NCI-H146 (cell line): ENCODE measurements at places on chromosomes 4 and X.
A peak's percentile ranks its signal among the peaks of the same experiment; 100 is the strongest.

GRCh38 chrX:27751976-27752375 lies 55.8 kb upstream of the MAGEB10 start:
- DNase-seq, result no peak

DNA sequence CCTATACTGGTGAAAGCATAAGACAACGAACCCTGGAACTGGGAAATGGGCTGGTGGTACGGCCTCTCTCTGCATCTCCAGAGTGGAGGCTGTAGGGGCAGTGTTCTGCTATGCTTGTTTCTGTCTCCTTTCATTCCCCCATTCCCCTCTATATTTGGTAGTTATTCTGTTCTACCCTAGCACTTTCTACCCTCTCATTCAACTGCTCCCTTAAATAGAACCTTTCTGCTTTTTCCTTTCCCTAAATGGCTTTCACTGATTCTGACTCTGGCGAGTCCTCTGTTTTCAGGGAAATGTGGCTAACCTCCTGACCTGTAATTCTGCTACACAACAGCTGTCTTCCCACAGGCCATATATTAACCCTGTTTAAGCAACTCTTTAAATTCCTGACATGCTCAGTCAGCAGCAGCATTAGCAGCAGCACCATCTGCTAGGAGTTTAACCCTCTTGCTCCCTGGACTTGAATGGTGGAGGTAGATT lies 94.2 kb downstream of the CXCL13 start:
- DNase-seq, result peak; percentile 25

DNA sequence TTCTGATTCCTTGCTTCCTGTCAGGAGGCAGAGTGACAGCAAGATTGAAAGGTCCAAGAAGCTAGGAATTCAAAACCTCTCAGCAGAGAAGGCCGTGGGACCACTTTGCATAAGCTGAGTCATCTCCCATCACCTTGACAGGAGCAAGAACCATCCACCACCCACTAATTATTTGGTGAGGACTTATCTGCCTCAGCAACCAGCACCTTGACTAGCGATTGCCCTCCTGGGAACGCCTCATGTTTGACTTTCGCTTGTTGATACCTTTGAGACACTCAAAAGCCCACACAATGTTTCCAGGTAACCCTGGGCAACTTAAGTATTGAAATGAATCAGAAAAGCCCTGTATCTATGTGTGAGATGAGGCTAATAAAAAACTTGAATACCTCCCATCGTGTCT lies 233.5 kb upstream of the GYPA start:
- DNase-seq, result no peak

- no peak for DNase-seq
Observed at GRCh38 chr4:121041307-121042090, 30.8 kb downstream of the NDNF start.

DNA sequence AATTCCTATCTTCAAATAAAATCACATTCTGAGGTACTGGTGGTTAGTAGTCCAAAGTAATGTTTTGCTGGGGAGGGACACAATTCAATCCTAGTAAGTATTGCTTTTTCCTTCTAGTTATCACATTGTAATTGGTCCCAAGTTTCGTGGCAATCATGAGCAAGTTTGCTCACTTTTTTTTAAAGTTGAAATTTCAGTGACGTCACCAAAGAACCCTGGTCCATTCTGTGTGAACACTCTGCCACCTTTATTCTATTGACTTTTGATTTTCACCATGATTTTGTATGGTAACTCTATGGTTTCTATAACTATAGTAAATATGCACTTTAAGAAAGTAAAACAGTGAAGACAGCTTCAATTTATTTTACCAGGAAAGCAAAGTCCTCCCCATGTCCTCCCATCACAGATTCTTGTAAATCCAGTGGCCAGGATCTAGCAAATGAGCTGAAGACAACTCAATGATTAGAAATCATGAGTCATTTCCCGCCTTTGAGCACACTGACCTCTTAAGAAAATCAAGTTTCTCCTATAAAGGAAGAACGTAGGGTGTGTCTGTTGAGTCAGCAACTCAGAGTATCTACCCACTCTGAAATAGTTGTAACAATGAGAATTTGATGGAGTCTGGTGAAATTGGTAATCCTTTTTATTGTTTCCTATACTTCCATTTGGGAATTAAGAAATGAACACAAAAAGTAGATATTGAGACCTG lies 1306.6 kb upstream of the PABPC4L start:
- no peak for DNase-seq

GRCh38 chrX:1336948-1337779 lies 579 bp downstream of the IL3RA start:
- no peak for DNase-seq

DNA sequence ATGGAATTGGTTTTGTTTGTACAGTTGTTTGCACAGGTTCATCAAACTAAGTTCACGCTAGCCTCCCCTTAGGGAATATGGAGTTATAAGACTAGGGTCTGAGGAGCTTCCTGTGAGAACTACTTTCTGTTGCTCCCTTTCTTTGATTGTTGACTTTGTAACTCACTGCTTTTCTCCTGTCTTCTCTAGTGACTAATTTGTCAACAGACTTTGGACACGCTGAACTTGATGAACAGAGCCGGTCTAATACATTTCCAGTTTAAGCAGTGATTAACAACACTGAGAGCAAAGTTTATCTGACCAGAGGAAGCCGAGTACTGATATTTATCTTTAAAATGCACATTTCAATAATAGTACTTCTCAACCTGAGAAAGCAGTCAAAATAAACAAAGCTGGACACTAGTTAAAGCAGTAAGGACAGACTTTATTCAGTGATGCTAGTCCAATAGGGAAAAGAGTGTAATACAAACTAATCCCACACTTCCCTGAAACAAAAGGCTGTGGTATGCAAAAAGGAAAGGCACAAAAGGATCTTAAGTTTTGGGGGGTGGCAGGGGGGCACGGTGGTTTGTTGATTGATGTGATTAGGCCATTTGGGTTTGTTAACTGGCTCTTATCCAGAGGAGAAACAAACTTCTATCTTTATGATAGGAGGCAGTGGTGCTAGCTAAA lies 2.7 kb upstream of the NUDT9 start:
- DNase-seq, result peak; percentile 44

GRCh38 chr4:146382194-146382593 lies 139.5 kb downstream of the SLC10A7 start:
- peak; percentile 10 for DNase-seq

DNA sequence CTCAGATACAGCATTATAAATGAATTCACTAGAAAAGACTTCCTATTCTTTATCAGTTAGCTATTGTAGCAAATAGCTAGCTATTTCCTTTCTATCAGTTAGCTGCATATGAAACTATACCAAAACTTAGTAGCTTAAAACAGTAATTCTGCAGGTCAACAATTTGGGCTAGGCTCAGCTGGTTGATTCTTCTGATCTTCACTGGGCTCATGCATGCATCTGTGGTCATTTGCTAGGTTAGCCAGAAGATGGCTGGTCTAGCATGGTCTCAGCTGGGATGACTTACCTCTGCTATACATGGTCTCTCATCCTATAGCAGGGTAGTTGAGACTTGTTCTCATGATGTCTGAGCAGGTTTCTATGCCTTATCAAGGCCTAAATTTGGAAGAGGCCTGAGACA lies 147.4 kb downstream of the CENPC start:
- no peak for DNase-seq
